ENCODE measurements at places on chromosomes 7 and 10.

- no peak for DNase-seq
These were observed 40.4 kb downstream of the CREB3L2 start for GRCh38 chr7:137961200-137962177.

DNA sequence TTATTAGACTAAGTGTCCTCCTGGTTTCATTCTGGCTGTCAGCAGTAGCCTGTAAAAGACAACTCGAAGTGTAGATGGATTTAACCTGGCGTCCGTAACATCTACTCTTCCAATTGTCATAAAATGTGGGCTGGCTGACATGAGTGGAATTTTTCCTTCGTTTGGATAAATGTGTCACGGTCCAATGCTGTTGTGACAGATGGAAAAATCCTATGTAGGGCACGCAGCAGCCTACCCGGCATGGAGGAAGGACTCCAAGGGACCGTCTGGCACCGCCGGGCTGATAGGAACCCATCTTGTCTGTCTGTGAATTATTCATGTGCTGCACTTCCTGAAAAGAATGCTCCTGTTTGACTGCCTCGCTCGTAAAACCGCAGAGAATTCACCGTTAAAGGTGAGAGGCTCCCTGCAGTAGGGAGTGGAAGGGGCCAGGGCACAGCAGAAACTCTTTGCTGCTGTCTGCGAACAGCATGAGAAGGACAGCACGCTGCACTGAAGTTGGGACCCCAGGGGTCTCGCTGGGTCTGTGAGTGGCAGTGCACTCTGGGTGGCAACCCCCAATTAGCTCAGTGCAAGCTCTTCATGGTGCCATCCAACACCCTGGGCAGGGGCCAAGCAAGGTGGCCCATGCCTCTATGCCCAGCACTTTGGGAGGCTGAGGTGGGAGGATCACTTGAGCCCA is 1.6 kb upstream of the ORAI2 start:
- no peak for DNase-seq

- no peak for DNase-seq
These were observed 54.3 kb upstream of the PPP2R2D start for GRCh38 chr10:131846240-131847101.

DNA sequence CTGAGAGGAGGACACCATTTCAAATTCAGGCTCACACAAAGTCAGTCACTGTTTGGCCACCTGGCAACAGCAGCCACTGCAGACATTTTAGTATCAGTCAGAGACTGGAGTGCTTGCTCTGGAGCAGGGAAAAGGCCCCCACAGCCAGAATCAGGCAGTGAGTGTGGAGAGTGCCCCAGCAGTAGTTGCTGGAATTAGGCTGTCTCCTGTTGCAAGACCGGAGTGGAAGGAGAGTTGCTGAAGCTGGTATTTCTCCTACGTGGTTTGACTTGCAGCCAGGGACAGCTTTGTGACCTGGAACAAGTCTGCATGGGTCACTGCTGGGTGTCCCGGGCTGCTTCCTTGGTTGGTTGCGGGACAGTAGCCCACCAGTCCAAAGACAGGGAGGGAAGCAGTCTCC is 78.4 kb upstream of the TMEM168 start:
- DNase-seq, result no peak

DNA sequence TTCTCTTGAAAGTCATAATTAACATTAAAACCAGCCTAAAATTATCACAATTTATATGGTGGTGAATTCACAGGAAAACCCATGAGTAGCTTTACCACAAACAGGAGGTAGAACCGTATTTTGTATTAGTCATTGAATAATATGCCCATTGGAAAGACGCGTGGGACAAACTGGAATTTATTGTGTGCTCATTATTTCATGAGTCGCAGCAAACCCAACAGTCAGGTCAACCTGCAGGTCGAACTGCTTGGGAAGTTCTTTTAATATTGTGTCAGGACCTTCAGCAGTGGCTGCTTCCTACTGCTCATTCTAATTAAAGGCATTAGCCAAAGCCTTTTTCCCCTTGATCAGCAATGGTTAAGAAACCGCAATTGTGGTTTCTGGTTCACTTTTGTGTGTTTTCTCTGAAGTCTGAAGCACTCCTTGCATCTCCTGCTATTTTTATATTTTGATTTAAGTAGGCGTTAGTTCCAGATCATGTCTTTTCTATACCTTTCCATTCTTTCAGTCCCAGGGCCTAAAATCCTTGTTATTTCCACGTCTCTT is 100.1 kb downstream of the RAB11FIP2 start:
- no peak for DNase-seq

- no peak for DNase-seq
These were observed 220.0 kb upstream of the MEOX2 start for GRCh38 chr7:15906436-15906835.

- DNase-seq, result no peak
These were observed 251.9 kb upstream of the FOXK1 start for GRCh38 chr7:4430227-4430626.

GRCh38 chr10:60252688-60253087 is 137.0 kb downstream of the ANK3 start:
- DNase-seq, result no peak

DNA sequence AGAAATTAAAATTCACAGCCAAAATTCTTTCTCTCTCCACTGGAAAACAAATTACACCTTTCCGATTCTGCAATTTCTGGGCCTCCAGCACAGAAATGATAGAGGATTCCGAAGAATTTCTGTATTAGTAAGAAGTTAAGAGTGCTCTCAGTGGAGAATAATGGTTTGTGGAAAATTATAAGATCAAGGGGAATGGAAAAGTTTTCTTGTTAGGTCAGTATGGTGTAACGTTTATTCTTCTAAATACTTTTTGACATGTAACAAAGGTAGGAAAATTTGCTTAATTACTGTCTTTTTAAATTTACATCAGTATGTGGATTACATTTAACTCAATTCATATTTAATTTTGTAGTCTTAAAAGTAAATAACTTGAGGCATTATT is 288.3 kb upstream of the NFE2L3 start:
- DNase-seq, result no peak

DNA sequence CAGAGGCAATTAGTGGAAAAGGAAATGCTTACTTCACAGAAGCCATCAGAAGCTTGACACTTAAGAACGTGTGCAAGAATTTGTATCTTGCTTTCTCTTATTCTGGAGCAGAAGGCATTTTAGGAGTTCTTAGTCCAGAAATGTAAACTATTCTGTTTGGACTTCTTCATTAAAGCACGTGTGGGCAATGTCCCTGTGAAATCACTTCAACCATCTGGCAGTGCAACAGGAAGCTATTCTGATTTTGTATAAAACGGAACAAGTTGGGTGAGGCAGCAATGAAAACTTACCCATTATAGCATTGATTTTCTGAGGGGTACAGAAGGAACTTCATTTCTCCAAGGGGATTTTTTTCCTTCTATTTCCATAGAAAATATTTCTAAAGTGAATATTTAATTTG is 21.3 kb upstream of the ARHGAP21 start:
- DNase-seq, result no peak

- no peak for DNase-seq
These were observed 7.5 kb downstream of the MTG1 start for GRCh38 chr10:133401500-133401899.

DNA sequence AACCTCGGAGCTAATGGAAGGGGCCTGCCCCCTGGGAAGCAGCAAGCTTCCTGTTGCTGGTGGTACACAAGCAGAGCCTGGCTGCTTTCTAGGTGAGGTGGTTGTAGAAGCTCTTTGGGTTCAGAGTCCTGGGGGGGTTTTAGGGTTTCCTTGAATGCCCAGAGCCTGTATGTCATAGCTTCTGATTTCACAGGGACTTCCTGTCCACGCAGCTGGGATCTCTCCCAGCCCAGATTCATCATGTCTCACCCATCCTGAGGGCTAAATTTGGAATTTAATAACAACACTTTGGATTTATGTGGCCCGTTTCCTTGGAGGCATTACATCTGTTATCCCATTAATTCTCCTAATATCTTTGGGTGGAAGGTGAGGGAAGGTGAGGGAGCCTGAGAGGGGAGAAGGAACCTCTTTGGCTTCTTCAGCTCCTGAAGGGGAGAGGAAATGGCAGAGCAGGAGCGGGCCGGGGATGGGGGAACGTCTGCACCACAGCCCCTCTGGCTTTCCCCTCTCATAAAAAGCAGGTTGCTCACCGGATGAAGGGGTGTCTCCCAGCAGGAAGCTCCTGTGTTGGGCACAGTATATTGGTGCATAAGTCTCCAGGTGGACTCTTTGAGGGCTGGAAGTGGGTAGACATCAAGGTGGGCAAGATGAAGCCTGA is 19.7 kb downstream of the RPS24 start:
- DNase-seq, result peak; percentile 33

GRCh38 chr10:18044976-18045720 is 93.4 kb downstream of the SLC39A12 start:
- DNase-seq, result no peak

DNA sequence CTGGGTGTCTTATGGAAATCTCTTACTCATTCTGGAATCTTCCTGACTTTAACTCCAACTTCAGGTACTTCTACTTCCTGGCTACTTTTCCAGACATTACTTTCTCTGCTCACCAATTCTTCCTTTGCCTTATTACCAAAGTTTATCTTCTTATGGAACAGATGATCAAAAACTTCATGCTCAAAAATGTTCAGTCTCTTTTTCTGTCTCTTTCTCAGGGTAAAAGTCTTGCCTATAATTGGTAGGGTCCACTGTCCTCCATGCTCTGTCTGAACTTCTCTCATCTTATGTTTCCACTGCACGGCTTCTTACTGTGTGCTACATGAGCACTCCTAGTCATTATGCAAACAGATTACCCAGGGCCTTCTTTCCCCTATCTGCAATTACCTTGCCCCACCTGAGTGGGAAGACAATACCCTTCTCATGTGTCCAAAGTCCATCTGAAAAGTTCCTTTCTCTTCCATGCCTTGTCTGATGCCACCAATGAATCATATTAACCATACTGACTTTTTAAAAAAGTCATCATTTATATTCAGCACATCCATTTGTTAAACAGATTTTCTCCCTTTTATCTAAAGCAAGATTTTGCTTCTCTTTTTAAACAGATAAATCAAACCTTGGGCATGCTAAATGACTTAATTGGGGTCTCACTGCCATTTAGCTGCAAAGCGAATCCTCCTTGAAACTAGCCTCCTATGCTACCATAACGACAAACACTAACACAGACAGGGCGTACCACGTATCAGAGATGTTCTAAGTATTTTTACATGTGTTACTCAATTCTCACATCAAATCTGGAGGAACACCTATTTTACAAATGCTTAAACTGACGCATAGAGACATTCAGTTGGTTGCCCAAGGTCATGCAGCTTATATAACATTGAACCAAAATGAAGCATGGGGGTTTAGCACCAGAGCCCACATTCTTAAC is 48.8 kb downstream of the SEMA3C start:
- DNase-seq, result no peak

- DNase-seq, result peak; percentile 54
These were observed 63.5 kb downstream of the ZNF365 start for GRCh38 chr10:62437696-62438095.

- DNase-seq, result no peak
These were observed 121.4 kb upstream of the INHBA start for GRCh38 chr7:41824284-41824683.

DNA sequence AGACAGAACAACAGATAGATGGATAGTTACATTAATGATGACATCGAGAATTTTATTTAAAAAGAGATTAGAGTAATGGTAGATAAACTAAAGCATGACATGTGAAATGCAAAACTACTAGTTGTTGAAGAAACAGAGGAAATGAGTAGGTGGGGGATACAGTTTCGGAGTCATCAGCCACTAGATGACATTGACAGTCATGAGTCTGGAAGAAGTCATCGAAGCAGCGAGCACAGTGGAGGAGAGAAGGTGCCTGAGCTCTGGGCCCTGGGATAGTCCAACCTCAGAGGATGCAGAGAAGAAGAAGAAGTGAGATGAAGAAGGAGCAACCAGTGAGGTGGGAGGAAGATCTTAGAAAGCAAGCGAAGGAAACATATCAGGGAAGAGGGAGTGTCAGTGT is 20.2 kb upstream of the SEC61A2 start:
- no peak for DNase-seq

DNA sequence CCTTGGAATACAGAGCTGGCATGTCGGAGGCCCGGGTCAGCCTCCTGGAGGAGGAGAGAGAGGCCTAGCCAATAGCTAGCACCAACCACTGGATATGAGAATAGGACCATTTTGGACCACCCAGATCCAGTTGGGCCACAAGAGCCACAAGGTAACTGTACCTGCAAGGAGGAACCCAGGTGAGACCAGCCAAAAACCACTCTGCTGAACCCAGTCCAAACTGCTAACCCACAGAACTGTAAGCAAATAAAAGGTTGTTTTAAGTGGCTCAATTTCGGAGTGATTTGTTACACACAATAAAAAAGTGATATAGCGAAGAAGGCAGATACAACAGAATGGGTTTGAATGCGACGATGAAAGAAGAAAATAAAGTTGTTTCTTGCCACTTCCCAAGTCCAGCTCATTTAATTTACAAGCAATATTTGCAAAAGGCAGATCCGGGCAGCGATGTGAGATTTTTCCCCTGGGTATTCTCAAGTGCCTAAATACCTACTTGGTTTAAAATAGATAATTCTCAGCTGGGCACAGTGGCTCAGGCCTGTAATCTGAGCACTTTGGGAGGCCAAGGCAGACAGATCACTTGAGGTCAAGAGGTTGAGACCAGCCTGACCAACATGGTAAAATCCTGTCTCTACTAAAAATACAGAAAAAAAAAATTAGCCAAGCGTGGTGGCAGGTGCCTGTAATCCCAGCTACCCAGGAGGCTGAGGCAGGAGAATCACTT is 23.1 kb downstream of the ZNF467 start:
- no peak for DNase-seq

GRCh38 chr10:113751181-113751732 is at the start of gene PLEKHS1:
Gene PLEKHS1 (plus strand): TSS chr10:113751682. CDS start chr10:113755278, 3,596 bp downstream.
- DNase-seq, result no peak

DNA sequence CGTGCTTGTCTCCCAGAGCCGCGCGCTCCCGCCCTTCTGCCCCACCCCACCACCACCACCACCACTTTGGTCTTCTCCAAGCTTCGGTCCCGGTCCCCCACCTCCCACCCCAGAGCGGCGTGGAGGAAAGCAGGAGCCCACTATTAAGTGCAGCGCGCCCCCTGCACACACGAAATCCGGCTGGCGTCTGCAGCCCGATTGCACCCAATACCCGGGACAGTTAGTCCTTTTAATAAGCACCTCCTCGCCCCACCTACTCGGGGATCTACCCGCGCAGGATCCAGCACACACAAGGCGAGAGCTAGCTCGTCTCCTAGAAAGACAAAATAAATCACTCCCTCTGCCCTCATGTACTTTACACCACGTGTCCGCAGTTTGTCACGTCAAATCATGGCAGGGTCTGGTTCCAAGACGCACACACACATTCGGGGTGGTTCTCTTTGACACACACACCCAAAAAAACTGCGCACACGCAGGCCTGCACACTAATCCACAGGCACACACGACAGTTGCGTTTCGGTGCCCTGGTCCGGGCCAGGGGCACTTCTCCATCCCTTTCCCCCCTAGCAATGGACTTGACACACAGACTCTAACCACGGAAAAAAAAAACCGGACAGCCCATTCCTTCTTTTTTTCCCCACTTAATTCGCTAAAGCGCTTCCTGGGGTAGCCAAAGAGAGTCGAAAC is 1.6 kb downstream of the SFMBT2 start:
- no peak for DNase-seq

DNA sequence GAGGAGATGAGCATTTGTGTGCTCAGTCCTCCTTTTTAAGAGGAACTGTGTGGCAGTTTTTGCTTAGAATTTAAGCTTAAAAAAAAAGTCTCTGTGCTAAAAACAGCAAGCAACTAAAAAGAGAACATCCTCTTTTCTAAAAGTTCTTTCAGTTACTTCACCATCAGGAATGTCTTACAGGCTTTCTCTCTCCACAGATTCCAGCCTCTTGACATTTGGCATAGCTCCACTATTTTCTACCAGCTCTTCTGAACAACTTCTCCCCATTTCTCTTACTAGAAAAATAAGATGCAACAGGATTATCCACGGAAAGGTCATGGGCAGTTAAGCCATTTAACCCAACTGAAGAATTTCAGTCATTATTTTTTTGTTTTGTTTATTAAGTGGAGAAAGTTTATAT is 13.2 kb downstream of the PCLO start:
- DNase-seq, result no peak

Measured in right renal cortex interstitium (tissue), 3 donors.